Fibroblast of the conjunctiva (primary cell): ENCODE measurements at places on chromosomes 6 and 20.

DNA sequence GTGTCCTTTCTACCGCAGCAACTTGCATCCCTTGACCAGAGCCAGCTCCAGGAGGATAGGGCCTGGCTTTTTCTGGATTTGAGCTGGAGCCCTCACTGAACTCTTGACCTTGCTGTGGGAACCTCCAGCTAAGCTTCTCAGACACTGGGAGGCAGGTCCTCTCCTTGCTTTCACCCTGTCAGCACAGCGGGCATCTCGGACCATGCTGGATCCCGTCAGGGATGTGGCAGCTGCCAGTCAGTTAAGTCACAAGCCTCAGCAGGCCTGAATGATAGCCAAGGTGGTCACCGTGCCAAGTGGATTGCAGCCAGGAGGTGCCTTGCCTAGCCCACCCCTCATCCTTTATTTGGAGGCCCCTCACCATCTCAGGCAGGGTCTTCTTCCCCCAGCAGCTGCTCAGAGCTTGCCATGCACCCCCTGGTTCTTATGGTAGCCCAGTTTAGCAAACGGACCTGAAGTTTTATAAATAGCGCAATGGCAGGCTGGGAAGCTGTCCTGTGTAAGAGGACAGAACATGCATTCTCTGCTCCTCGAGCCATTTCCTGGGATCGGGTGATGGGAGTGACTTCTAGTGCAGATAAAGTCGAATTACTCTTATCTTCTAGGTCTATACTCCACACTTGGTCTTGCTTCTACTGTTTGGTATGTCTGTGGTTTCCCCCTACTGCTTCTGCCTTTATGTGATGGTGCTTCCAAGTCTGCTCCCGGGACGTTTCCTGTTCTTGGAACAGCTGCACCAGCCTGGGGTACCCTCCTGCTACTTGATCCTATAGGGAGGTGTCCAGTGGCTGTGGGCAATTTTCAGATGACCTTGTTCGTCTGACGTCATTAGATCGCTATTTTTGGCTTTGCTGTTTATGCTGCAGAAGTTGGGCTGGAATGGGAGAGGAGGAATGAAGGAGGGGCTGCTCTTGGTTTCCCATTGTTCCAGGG lies 7.1 kb upstream of the MYLK2 start:
- DNase-seq: no peak

GRCh38 chr6:26299286-26300042 lies 65.5 kb upstream of the BTN3A2 start:
- DNase-seq: no peak

DNA sequence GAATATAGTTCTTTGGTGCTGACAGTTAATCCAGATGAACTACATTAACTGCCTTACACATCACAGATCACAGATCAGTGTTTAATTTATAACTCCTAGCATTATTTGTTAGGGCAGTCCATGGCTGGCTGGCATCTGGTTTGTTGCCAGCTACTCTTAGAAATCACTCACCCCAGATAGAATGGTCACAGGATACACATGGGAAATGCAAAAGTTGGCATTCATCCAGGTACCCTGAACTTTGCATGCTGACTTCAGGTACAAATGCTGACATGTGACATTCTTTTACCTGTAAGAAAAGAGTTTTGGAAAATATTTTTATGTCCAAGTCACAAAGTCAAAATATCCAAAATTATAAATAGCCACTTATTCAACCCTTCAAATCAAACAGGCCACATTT lies 20.2 kb downstream of the FBXL4 start:
- DNase-seq: no peak

DNA sequence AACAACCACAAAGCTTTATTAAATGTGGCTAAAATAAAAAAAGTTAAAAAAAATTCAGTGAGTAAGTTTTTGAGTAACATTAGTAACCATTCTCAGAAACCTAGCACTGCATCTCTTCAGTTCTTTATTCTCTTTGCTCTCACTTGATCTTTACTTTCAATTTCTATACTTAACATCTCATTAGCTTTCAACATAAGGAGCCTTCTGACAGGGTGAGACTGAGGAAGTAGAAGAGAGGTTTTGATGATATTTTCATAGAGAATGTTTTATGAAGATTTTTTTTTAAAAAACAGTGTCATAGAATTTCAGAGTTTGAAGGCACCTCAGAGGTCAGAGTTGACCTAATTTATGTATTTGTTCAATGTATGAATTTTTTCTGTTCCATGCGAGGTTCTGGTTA lies 60.8 kb downstream of the FAM83B start:
- DNase-seq: no peak

- no peak for DNase-seq
These were observed 378 bp upstream of the ERVFRD-1 start for GRCh38 chr6:11111769-11112437.

- DNase-seq: no peak
These were observed 8.5 kb upstream of the TRIM40 start for GRCh38 chr6:30127238-30128093.

GRCh38 chr6:38179794-38180430 lies 360.4 kb downstream of the ZFAND3 start:
- DNase-seq: no peak
